ENCODE measurements at places on chromosomes 2 and 18.

DNA sequence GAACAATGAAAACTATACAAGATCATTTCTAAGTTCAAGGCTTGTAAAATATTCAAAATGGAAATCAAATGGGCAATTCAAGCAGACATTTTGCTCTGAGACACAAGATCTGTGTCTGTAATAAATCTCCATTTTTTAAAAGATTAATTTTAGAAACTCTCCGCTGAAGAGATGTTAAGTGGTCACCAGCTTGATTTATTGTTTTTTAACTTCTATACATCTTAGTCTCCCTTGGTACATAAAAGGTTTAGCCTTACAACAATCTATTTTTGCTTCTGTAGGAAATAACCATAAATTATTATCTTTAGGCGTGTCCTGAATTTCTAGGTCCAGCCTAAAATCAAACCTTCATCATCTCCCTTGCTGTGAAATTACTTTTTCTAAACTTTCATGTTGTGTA lies 553.6 kb downstream of the NRXN1 start:
- DNase-seq, result no peak

GRCh38 chr2:23158306-23158705 lies 226.7 kb upstream of the KLHL29 start:
- no peak for DNase-seq

DNA sequence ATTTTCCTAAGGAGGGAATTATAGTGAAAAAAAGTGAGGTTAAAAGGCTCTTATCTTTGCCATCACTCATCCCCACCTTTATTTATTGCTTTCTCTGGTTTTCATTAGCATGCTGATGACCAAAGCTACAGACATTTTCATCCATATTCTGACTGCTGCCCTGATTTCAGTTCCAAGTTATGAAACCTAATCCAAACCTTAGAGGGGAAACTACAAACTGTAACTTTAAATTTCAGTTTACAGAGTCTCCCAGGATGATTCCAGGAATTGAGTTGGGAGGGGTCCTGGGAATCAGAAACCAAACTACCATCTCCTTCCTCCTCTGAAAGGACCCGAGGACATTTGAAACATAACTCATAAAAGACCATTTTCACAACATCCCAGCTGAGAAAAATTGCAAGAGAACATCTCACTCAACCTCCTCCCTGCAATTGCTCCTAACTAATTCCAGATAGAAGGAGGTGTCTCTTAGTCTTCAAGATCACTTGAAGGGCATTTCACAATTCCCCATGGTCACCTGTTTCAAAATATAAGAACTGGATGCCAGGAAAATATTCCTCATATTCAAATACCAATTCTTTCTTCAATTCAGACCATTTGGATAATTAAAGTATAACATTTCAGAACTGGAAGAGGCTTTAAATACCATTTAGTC lies 520.6 kb downstream of the TNS1 start:
- no peak for DNase-seq

DNA sequence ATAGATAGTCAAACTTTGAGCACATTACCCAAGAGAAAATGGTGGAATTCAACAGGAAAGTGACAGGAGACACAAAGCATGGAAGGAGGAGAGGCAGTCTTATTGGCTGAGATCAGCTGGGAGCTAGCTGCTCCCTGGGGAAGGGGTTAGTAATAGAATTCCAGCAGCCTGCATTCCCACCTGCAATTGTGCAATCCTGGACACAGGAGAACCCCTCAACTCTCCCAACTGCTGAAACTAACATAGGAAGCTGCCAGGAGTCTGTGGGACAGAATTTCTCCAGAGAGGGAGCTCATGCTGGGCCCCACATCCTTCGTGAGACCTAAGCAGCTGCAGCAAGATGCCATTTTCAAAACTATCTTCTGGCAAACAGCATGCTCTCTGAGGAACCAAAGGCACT lies 69.8 kb upstream of the ACVR1C start:
- no peak for DNase-seq

GRCh38 chr2:233354971-233355574 lies 779 bp downstream of the DGKD start:
- DNase-seq, result no peak

DNA sequence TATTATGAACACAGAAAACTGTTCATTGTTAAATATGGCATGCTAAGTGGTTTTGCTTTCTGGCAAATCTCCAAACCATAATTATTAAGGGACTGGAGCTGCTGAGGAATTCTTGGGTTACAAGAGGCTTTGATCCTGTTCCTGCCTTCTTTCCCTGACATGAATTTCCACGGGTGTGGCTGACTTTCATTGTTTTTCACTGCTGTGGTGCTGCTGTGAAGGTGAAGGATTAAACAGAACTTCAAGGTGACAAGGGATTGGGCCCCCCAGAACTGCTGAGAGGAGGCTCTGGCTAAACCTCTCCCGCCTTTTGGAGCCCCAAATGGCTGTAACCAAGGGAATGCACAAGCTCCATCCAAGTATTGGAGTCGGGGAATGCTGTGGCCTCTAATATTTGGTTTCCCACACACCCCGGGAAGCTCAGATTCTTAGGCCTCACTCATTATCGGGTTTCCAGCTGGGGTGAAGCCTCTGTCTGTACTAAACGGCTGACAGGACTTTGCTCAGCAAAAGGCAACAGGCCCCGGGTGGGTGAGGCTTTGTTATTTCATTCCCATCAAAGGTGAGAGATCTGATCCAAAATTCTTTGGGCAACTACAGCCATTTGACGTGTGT lies 29.0 kb upstream of the ZFP36L2 start:
- no peak for DNase-seq

DNA sequence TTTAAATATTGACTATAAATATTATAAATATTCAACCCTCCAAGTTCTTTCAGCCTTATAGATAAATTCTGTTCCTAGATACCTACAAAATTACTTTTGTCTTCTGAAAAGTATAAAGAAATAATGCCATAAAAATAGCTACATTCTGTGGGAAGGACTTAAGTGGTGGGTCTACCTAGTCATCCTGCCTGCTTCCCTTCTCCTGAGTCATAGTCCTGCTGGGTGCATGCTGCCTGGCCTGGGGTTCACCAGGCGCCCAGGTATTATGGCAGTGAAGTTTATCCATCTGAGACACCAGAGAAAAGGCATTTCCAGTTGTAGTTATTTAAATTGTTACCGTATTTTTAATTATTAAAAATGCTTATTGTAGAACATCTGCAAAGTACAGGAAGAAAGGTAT lies 167.5 kb downstream of the SLC39A10 start:
- no peak for DNase-seq
